A549 treated with ZK216348 at 1 μM for 4 hours (cell line): ENCODE measurements at places on chromosomes 2 and 18. TPM values are rescaled to one million over a fixed set of nuclear protein-coding genes. Genes with fewer than 3 reads are reported as not detected.

TMEM198 gene
- total RNA-seq, result 0.71 to 1.6 TPM (median 1.2 TPM) in 5 replicates

OXER1 gene
- total RNA-seq, result not detected in 5 replicates

HTR2B gene
- total RNA-seq, result not detected in 5 replicates

CUL3 gene
- 57.9 to 83.9 TPM (median 69.0 TPM) in 5 replicates for total RNA-seq

GALNT3 gene
- 0.11 TPM in 1 of 5 replicates, not detected in the others for total RNA-seq

DYNAP gene
- total RNA-seq, result not detected in 5 replicates

NPAS2 gene
- 54.8 to 101 TPM (median 89.3 TPM) in 5 replicates for total RNA-seq

IL1R1 gene
- 27.0 to 46.0 TPM (median 40.9 TPM) in 5 replicates for total RNA-seq

C2orf80 gene
- total RNA-seq, result not detected in 5 replicates

SLC4A3 gene
- 1.9 to 4.4 TPM (median 3.2 TPM) in 5 replicates for total RNA-seq

NR4A2 gene
- 1.4 to 3.8 TPM (median 2.1 TPM) in 5 replicates for total RNA-seq
